Right hindlimb (tissue), 1 donor: ENCODE measurements at places on chromosomes 1 and 21.
A peak's percentile ranks its signal among the peaks of the same experiment; 100 is the strongest.

DNA sequence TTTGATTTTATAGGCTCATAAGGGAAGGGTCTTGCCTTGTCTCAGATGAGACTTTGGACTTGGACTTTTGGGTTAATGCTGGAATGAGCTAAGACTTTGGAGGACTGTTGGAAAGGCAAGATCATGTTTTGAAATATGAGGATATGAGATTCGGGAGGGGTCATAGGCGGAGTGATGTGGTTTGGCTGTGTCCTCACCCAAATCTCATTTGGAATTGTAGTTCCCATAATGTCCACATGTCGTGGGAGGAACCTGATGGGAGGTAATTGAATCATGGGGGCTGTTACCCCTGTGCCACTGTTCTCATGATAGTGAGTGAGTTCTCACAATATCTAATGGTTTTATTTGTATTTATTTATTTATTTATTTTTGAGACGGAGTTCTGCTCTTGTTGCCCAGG, 6.9 kb upstream of the CSDE1 start:
- DNase-seq, result no peak

DNA sequence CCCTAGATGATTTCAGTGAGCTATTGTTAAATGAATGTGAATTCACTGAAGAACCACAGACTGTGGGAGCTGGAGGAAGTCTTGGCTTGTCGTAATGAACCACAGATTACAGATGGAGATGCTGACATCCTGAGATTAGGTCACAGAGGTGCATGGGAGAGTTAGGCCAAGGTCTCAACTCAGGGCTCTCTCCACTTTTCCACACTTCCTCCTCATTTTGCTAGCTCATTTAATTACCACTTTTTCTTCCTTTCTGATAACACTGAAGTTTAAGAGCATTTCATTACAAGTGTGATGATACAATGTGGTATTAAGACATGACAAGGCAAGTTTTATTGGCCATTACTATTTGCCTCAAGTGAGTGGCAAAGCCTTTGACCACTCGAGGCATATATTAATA, 30.8 kb downstream of the ST6GALNAC3 start:
- DNase-seq, result no peak

GRCh38 chr1:231855926-231856325, 229.3 kb downstream of the DISC1 start:
- no peak for DNase-seq

- no peak for DNase-seq
Measured at GRCh38 chr1:220159041-220159440, 65.1 kb downstream of the IARS2 start.

DNA sequence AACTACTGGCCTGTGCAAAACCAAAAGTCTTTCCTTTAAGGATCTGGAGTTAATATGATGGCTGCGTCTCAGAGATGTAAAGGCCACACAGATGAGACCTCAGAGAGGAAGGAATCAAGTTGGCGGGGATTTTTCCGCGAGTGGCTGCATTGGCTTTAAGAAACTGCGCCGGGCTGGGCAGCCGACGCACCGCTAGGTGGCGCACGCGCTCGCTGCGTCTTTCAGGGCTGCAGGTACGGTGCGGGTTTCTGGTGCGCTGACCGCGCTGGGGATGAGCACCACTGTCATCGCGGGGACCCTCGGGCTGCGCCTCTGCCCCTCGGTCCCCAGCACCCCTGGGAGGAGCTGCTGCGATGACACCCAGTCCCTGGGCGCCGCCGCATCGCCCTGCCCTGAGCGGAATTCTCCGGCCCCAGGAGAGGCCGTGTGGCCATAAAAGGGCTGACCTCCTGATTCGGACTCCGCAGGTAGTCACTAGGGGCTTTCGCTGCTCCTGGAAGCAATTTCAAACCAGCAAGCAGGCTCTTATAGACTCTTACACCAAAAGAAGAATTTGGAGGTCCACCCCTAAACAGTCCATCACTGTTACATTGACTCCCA, 241.0 kb downstream of the KCNJ6 start:
- DNase-seq, result peak; percentile 65

DNA sequence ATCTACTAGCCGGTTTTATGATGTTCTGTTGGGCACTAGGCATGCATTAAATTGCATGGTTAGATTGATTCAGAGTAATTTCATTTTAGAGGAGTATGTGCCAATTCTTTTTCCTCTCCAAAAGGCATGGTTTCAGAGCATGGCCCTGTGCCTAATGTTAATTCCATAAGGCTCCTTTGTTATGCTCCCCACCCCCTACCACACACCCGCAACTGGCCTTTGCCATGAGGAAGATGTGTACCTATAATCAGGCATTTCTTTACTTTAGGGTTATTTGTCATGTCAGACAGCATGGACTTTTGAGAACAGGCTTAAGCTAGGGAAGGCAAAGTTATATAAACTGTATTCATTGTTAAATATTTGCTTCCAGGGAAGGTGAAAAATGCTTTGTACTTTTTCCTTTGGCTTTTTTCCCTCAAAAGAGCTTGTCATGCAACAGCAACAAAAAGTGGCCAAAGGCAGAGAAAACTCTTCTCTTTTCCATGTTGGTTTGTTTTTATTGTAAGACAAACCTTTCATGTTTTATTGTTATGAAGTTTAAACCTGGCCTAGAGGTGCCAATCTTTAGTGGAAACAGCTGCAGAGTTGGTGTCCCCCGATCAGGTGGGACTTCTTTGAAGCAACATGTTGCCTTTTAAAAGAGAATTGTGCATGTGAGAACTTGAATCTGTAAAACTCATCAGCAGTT, 24.3 kb upstream of the NBL1 start:
- DNase-seq, result no peak

GRCh38 chr1:58735586-58735985, 35.7 kb upstream of the MYSM1 start:
- DNase-seq, result no peak

DNA sequence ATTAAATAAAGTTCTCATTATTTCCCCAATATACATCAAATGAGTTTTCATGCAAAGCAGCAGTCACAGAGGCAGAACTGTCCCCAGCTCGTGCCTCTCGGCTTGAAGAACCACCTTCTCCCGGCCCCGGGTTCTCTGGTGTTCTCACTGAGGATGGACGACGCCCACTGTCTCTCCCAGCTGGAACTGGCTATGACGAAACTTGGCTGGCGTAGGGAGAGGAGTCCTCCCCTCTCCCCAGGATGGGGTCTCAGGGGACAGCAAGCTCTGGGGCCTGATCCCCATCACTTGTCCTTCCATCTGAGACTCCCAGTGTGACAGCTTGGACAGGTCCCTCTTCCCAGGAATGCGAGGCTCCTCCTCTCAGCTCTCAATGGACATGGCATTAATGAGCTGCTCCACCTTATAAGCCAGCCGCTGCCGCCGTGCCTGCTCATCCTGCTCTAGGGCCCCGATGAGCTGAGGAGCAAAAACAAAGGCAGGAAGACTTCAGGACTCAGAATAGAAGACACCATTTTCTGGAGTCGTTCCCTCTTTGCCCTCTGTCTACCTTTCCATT, 116.0 kb upstream of the CD34 start:
- no peak for DNase-seq

- no peak for DNase-seq
Measured at GRCh38 chr1:172699111-172699510, 40.2 kb downstream of the FASLG start.

DNA sequence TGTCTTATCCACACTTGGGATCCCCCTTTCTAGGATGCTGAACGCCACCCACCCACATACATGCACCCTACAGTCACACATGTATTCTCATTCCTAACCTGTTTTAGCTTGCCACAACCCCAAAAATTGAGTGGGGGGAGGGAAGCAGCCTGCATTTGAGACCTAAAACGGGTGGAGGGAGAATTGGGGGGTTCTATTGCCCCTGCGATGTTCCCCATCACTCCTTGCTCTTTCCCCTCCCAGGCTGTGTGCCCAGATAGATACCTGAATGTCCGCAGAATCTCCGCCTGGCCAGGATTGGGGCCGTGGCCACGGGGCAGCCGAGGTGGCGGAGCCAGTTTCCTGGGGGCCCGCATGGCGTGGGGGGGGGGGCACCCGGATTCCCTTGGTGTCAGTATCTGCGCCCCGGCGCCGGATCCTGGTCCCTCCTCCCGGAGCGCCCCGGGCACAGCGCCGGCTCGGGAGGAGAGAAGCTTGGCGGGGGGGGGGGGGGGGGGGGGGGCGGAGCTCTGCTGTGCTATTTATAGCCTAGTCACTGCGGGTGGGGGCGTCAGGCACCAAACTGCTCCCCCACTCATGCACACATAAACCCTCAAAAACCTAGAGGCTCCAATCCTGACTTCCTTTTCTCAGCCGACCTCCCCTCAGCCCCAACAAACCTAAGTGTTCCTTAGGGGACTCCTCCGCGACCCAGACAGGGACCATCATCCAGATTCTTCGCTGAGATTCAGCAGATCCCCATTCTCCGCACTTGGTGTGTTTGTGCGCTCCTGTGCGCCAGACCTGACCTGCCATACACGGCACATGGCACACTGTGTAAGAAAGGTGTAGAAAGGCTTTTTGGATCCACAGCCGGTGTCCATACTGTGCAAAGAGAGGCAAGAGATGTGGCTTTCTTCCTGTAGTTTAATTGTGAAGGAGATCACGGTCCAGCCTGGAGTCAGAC, 1.9 kb downstream of the ANKRD34A start:
- peak; percentile 65 for DNase-seq

DNA sequence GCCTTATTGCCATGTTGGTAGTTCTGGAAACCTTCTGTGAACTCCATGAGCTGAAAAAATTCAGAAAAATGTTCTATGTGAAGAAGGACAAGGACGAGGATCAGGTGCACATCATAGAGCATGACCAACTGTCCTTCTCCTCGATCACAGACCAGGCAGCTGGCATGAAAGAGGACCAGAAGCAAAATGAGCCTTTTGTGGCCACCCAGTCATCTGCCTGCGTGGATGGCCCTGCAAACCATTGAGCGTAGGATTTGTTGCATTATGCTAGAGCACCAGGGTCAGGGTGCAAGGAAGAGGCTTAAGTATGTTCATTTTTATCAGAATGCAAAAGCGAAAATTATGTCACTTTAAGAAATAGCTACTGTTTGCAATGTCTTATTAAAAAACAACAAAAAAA, 57.4 kb downstream of the KCNK1 start:
- no peak for DNase-seq

- no peak for DNase-seq
Measured at GRCh38 chr1:92995441-92996430, 34.5 kb upstream of the DIPK1A start.

DNA sequence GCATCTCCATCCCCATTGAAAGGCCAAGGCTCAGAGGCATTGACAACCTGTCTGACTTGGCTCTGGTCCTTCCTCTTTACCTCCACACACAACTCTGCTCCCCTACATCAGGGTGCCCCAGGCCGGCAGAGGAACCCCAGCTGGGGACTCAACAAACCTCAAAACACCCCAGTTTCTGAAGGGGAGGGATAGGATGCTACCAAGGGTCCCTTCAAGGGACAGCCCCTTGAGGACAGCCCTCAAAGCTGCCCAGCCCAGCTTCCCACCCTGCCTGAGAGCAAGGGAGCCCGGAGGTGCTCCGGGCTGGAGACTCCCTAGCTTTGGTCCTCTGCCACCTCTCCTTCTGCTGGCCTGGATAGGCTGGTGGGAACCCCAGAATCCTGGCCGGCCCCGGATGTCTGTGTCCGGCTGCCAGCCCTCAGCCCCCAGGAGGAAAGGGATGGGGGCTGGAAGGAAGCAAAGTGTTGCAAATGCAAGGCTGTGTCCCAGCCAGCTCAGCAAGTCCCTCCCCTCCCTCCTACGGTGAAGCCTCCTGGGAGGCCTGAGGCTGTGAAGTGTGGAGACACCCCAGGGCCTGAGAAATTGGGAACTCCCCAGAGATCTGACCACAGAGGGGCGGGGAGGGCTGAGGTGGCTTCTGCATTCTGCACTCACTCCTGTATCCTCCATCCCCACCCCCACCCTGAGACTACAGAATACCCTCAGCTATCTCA, 1.1 kb upstream of the MARCKSL1 start:
- DNase-seq, result peak; percentile 35

DNA sequence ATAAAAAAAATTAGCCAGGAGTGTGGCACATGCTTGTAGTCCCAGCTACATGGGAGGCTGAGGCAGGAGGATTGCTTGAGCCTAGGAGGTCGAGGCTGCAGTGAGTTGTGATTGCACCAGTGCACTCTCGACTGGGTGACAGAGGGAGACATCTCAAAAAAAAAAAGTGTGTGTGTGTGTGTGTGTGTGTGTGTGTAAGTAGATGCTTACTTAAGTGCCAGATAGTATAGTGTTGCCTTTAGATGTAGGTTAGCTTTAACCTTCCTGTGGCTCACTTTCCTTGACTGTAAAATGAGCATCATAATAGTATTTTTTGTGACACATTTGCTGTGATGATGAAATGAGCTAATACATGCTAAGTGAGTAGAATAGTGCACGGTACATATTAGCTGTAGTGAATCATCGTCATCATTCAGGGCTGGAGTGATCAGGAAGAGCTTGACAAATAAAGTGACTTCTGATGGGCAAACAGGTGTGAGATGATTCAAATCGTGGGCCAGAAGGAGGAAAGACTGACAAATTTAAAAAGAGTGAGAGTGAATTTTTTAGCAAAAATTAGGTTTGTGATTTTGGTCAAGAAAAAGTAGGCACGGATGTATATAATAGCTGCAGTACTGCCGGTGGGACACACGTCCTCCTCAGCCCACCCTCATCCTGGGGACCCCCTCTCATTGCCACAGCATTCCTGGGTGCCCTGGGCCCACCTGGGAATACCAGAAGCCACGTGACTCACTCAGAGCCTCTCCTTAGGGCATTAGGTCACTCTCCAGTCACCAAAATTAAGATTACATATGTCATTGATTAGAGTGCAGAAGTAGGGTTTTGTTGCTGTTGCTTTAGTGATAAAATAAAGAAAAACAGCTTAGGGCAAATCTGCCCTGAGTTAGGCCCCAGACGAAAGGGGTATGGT, 33.9 kb downstream of the EIF2D start:
- no peak for DNase-seq

DNA sequence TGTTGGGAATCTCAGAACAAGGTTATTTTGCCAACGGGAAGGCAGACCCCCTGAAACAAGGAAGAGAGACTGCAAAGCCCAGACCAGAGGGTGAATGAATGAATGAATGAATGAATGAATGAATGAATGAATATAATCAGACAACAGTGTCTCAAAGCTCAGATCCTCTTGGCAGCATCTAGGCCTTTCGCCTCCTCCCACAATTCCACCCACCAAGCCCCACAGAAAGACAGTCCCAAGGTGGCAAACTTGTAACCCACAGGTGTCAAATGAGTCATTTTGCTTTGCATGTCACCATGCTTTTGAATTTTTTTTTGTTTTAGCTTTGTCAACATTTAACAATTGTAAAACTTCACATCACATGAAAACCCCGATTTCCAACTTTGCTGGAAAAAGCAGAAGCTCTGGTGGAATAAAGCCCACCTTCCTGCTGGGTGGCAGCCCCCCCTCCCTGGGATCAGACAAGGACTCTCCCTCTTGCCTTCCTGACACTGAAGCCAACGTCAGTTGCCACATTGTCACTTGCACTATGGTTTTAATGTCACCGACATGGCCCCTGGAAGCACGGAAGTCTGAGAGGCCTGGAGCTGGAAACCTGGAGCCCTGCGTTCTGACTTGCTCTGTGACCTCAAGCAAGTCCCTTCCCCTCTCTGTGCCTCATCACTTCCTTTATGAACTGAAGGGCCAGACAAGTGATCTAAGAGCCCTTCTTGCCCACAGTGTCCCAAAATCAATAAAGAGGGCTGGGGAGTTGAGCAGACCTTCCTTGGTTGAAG, 134.6 kb upstream of the RUNX3 start:
- no peak for DNase-seq

GRCh38 chr1:206472024-206472423, 1.7 kb downstream of the IKBKE start:
- no peak for DNase-seq
